ENCODE measurements at places on chromosomes 1 and 21.

DNA sequence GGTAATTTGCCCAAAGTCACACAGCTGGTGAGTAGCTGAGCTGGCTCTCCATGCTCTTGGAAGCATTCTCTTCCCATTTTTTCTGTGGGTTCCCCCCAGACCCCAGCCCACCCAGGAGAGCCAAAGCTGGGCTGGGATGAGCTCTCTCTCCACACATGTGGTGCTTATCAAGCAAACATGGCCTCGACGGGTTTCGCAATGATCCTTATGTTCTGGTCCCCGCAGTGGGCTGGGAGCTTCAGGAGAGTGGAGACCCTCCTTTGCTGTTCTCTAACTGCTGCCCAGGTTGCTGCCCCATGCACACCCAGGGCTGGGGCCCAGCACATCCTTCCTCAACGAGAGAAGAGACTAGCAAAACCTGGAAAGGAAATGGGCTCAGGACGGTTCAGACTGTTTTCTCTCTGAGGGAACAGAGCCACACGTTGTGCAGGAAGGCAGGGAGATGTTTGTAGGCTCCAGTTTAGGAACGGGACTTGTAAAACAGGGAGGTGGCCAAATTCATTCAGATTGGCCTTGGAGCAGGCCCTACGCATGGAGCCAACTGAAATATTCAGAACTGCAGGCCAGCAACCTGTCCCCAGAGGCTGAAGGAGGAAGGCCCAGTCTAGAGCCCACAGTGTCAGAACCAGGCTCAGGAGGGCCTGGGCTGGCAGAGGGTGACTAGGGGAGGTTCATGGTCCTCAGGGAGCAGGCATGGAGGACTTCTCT is 27.2 kb upstream of the CSF1 start:
- DNase-seq, result no peak

GRCh38 chr1:50995651-50996050 is 25.6 kb downstream of the CDKN2C start:
- DNase-seq, result no peak

GRCh38 chr1:179187735-179188471 is 41.6 kb downstream of the ABL2 start:
- DNase-seq, result no peak

GRCh38 chr1:12587981-12588640 is 29.9 kb downstream of the DHRS3 start:
- no peak for DNase-seq

GRCh38 chr1:207750631-207751305 is 1.1 kb upstream of the CD46 start:
- DNase-seq, result no peak

GRCh38 chr1:212295579-212295978 is 10.4 kb downstream of the PPP2R5A start:
- DNase-seq, result no peak
